ENCODE measurements at places on chromosomes 1 and 21.

GRCh38 chr1:18093193-18093592, 14.4 kb upstream of the IGSF21 start:
- DNase-seq, result no peak

- no peak for DNase-seq
These were observed 142.1 kb upstream of the IPO9 start for GRCh38 chr1:201686714-201687455.

DNA sequence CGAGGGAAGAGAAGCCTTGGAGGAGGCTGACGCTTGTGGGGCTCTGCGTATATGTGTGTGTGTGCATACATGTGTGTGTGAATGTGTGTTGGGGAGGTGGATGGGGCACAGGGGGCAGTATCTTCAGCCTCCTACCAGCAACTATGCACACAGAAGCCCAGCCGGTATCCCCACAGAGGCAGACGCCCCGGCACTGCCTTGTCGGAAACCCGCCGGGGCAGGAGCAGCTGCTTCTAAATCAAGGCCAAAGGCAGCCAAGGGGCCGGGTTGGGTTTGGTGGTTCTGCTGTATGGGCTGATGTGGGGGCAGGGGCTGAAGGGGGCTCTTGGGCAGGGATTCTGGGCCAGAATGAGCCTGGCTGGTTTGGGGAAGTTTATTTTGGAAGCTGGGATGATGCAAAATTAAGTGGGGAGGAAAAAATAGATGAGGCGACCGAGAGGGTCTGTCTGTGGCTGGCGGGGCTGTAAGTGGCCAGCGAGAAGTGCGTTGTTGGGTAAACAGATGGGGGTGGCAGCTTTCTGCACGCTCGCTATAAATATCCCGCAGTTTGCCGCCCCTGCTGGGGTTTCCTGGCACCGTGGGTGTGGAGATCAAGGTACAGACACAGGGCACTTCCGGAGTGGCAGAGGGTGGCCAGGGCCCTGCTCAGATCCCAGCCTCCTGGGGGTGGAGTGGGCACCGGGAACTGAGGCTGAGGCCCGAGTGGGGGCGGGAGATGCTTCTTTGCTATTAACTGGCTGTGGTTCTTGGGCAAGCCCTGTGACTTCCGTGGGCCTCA, 11.0 kb upstream of the WNT4 start:
- DNase-seq, result no peak

- DNase-seq, result no peak
These were observed 187.5 kb downstream of the HHAT start for GRCh38 chr1:210516092-210516656.

DNA sequence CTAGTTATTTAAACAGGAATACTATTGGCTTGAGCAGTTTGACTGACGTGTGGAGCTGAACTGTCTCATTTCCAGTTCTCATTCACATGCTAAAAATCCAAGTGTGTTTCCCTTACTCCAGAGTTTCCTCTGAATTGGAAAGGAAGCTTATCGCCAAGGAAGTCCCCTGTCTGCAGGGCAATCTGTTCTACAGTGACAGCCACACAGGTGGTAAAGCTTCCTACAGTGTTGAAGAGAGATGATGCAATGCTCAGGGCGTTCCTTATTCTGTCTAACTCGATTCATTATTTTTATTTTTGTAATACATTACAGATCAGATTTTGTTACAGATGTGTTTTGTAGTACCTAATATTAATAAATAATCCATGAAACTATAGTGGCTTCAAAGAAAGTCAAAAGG, 41.3 kb downstream of the ADAMTS5 start:
- DNase-seq, result no peak

GRCh38 chr1:1297802-1298424, 9.8 kb downstream of the ACAP3 start:
- no peak for DNase-seq

DNA sequence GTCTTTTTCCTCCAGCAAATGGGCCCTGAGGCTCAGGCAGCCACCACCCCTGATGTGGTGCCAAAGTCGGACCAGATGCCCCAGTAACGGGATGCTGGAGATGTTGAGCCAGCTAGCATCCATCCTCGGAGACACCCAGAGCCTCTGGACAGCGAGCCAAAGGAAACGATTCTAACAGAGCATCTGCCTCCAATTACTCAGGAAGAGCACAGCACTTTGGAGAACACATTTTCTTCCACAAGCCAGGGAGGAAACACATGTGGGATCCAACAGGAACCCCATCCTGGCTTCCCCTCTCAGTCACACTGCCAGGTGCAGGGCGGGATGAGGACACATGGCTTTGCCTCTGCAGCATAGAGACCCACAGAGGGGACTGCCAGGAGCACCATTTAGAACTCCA, 44.9 kb downstream of the C1orf198 start:
- DNase-seq, result no peak

DNA sequence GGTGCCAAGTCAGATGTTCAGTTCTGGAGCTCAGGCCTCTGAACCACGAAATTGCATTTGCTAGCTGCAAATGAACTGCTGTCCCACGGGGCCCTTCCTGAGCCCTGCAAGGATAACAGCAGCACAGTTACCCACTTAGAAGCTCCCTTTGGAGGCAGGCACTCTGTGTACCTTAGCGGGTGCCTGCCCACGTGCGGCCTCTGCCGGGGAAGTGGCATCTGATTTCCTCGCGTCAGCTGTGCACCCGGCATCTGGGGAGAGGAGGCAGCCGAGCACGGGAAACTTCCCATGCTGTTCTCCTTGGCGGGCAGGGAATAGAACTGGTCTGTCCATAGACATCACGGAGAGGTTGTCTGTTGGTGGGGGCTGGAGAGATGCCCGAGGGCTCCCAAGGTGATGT, 148.0 kb upstream of the C1orf174 start:
- no peak for DNase-seq

DNA sequence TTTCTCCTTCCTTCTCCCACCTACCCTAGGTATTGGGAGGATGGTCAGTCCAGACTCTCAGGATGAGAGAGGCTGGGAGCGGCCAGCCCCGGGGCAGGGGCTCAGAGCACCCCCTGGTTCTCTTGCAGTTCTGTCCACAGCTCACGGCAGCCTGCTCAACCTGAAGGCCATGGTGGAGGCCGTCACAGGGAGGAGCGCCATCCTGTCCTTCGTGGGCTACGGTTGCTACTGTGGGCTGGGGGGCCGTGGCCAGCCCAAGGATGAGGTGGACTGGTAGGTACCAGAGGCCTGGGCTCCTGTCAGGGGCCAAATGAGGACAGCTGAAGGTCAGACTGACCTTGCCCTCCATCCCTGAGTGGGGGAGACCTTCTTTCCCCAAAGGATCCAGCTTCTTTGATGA, 4.2 kb downstream of the PLA2G2F start:
- no peak for DNase-seq

GRCh38 chr1:2208309-2209239, 14.0 kb upstream of the FAAP20 start:
- DNase-seq, result no peak

DNA sequence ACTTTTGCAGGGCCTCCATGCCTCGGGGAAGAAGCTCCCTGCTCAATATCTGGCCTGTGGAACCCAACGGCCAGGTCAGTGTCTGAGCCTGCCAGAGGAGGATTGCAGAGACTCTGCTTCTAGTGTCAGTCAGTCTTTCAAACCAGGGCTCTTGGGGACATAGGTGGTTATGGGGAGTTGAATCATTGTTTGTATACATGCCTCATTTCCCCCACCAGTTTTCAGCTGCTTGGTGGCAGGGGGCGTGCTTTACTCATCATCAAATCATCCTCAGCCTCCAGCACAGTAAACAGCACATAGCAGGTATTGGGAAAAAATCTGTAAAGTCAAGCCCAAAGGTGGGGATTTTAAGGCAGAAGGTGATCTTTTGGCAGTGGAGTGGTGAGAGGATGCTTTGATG, 17.4 kb upstream of the FAM89A start:
- no peak for DNase-seq

- DNase-seq, result no peak
These were observed 30.0 kb downstream of the WLS start for GRCh38 chr1:68202239-68202832.

Measured in activated gamma-delta T cell treated with Interleukin-2 at 50 U/mL for 16 hours (primary cell).